Adipocyte (in vitro differentiated cells): ENCODE measurements at places on chromosomes 5 and 9.

- DNase-seq: no peak
These were observed 55.3 kb upstream of the RAD23B start for GRCh38 chr9:107227774-107228173.

DNA sequence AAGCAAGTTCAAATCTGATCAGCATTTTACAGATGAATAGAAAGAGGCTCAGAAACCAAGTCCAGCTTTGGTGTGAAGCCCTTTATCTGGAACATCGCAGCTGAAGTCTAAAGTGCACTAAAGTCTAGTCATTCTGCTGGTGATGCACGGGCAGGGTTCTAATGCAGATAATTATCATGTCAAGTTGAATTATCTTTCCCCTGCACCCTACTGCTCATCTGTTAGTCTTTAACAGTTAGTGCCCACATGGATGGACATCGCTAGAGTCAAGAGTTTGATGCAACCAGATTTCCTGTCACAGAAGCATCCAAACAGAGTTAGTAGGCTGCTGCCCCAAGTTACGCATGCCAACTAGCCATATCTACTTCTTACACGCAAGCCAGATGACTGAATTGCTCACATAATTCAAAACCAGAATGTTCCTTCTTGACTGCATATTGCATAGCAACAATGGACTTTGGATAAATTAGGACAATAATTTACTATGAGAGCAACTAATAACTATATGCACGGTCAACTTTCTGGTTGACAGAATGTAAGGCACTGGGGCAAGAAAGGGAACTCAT lies 1.6 kb upstream of the TOMM5 start:
- DNase-seq: no peak

DNA sequence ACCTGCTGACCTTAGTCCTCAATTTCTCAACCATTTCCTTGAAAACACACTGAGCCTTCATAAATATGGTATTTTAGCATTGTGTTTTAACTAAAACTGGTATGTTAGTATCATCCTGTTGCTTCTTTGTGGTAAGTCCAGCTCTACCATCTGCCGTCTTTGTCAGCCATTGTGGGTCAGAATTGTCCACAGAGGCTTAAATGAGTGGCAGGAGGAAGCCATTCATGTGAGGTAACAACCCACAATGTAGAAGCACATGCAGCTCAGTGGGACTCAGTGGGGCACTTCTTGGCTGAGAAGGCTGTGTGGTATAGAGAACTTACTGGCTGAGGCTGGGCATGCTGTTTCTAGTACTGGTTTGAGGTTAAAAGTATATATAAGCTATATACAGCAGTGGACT lies 149.2 kb upstream of the NR3C1 start:
- no peak for DNase-seq

DNA sequence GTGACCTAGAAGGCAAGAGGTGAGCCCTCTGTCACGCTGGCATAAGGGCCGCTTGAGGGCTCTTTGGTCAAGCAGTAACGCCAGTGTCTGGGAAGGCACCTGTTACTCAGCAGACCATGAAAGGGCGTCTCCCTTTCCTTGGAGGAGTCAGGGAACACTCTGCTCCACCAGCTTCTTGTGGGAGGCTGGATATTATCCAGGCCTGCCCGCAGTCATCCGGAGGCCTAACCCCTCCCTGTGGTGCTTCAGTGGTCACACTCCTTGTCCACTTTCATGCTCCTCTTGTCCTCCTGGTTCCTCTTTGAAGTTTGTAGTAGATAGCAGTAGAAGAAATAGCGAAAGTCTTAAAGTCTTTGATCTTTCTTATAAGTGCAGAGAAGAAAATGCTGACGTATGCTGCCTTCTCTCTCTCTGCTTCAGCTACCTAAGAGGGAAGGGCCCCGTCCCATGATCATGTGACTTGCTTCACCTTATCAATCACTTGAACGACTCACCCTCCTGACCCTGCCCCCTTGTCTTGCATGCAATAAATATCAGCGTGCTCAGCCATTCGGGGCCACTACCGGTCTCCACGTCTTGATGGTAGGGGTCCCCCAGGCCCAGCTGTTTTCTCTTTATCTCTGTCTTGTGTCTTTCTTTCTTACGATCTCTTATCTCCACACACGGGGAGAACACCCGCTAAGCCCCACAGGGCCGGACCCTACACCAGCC lies 16.7 kb upstream of the SCGB3A1 start:
- DNase-seq: no peak

GRCh38 chr5:126450346-126450745 lies 27.1 kb downstream of the GRAMD2B start:
- no peak for DNase-seq

DNA sequence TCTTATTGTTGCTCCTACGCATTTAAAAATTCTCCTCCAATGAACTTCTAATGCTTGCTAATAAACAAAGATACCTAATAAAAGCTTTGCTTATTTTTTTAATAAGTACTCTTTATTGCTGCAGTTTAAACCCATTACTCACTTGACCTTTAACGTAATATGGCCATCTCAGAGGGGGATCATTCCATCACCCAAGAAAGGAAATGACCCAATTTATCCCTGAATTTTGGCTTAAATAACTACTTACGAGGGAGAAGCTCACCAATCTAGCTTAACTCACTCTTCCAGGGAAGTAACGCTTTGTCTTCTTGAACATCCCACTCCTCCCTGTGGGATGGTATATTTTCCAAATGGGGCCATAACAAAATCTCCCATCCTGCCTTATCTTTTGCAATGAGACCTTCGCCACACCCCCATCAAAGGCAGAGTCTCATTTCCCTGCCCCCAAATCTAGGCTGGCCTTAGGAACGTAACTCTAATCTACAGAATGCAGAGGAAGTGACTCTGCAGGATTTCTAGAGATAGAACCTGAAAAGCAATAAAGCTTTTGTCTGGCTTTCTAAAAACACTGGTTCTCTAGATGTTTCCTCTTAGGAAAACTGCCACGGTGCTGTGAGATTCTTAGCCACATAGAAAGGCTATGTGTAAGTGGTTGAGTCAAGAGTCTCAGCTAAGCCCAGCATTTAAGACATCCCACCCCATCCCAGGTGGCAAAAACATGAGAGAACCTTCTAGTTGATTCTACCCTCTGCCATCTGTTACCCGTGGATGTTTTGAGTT lies 310.0 kb downstream of the ASTN2 start:
- DNase-seq: no peak

- no peak for DNase-seq
These were observed 50.3 kb downstream of the TLE4 start for GRCh38 chr9:79621916-79622575.

DNA sequence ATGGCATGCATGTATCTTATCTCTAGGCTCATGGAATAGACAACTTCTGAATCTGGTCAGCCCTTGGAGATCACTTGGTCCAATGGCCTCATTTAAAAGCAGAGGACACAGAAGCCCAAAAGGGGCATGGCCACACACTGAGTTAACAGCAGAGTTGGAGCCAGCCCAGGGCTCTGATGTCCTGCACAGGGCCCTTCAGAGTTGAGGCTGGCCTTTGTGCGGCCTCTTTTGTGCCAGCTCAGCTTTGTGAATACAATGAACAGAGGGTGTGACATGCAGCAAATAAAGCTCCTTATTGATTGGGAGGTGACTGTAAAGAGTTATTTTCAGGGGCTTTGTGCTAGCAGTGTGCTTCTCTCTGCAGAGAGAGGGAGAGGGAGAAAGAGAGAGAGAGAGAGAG lies 150.1 kb upstream of the STK32A start:
- no peak for DNase-seq

DNA sequence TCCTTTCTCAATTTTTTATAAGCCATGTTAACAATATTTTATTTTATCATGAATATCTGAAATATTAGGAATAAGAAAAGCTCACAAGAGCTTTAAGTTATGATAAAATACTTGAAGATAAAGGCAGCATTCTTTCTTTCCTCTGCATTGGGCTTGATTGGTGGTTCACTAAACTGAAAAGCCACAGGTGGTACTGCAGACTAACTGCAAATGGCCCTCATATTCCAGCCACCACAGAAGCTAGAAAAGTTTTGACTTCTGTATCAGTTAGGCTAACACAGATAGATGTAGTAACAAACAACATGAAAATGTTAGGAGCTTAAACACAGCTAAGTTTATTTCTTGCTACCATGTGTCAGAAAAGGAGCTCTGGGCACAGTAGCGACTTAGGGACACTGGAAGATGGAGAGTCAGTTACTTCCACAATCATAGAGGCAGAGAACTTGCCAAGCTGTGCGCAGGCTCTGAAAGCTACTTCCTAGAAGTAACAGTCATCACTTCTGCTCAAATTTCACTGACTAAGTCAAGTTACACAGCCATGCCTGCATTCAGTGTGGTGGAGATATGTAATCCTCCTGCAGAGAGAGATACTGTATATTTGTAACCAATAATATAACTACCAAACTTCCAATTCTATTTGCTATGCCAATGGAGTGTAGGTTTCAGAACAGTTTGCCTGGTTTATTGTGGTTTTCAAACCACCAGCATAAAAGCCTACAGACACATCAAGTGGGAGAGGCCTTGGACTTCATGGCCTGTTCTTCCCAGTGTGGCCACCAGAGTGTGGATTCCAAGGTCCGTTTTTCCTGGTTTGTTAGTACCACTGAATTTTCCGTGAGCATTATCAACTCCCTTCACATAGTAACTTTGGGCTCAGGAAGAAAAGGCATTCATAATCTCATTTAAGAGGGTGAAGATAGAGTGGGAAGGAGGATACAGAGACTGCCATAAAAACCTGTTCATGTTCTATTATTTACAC lies 268.3 kb downstream of the PJA2 start:
- DNase-seq: peak; percentile 12

GRCh38 chr9:2957656-2958200 lies 113.8 kb upstream of the PUM3 start:
- DNase-seq: no peak

- no peak for DNase-seq
These were observed 38.6 kb upstream of the GARNL3 start for GRCh38 chr9:127225801-127226625.

- DNase-seq: no peak
These were observed 83.7 kb downstream of the TARS1 start for GRCh38 chr5:33524476-33524875.

DNA sequence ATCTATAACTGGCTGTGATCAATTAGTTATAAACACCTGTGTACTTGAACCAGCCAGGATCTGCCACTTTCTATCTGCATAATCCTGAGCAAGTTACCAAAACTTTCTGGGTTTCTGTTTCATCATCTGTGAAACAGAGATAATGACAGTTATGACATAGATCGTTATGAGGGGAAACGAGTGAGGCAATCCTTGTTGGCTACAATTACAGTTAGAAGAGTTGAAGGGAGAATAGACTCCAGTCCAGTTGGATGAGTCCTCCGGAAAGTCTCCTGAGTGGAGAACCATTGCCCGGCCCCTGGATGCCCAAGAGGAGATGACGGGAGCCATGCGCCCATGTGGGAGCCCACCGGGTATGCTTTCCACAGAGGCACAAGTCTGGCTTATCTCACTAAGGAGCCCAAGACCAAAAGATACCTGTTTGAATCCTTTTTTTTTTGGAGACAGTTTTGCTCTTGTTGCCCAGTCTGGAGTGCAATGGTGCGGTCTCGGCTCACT lies 4.5 kb downstream of the PDE6A start:
- peak; percentile 12 for DNase-seq

DNA sequence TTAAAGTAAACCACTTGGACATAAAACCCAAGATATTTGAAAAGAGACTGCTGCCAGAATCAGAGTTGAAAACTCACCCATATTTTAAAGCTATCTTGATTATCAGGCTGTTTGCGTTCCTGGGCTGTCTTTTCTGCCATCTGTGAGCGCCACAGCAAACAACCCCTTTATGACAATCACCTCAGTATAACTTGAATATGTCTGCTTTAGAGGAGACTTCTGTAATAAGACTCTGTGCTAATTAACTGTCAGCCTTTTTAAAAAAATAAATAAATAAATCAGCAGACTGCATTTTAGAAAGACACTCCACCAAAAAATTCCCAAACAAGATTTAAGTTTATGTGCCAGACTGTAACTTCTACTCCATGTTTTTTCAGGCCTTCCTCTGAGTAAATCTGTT lies 375.7 kb upstream of the CCNH start:
- DNase-seq: no peak

- DNase-seq: no peak
These were observed 4.5 kb downstream of the LSM11 start for GRCh38 chr5:157747766-157748700.

GRCh38 chr9:21833090-21833801 lies 30.8 kb downstream of the MTAP start:
- no peak for DNase-seq

- DNase-seq: no peak
These were observed 2.1 kb downstream of the NDST1 start for GRCh38 chr5:150509992-150510391.

DNA sequence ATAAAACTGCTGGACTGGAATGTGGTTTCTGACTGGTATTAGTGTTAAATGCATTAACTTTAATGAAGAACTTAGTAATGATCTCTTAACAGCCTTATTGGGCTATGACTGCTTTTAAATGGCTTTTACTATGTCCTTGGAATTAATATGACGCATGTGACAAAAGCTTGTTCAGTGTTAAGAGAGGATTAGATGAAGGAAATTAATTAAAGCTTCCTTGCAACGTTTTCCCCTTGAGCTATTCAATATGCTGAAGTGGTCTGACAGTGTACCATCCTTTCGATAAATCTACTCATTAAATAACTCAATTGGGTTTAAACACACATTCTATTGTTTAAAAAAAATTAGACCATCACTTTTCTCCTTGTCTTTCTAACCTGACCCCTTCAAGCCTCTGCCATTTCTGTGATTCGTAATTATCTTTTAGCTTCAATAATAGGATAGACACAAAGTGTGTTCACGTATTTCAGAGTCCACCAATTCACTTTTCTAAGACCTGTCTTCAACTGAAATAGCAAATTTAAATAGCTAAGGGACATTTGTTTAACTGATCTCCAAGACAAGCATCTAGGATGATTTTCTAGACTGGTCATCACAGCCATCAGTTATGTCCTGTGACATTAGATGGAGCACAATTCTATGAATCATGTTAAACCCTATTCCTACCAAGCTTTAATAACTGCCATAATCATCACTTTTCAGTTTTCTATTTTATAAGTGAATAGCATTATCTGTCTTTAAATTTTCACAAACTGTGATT lies 1258.0 kb upstream of the CDH9 start:
- DNase-seq: no peak

- DNase-seq: no peak
These were observed 27.6 kb downstream of the TRAF2 start for GRCh38 chr9:136913701-136914438.

DNA sequence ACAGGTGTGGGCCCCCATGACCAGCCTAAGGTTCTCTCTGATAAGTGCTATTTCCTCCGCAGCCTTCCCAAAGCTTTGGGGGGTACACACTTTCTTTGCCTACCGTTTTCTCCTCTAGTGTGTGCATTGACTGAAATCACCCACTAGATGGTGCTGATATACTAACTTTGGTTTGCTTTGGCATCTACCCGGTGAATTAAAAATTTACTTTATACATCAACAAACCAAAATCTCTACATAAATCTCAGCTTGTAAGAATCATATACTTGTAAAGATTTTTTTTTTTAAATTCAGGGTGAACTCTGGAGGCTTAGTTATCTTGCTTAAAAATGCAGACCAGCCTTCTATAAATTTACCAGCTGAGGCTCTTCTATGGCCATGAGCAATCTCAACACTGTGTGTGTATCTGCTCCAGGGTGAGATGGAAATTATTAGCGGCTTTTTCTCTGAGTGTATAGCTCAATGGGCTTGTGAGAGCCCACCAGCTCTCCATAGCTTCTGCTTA lies 475.7 kb upstream of the TNC start:
- DNase-seq: peak; percentile 86
